ENCODE measurements at places on chromosomes 2 and 18.

GRCh38 chr2:52710810-52711618, 1056.6 kb upstream of the CHAC2 start:
- DNase-seq, result no peak

DNA sequence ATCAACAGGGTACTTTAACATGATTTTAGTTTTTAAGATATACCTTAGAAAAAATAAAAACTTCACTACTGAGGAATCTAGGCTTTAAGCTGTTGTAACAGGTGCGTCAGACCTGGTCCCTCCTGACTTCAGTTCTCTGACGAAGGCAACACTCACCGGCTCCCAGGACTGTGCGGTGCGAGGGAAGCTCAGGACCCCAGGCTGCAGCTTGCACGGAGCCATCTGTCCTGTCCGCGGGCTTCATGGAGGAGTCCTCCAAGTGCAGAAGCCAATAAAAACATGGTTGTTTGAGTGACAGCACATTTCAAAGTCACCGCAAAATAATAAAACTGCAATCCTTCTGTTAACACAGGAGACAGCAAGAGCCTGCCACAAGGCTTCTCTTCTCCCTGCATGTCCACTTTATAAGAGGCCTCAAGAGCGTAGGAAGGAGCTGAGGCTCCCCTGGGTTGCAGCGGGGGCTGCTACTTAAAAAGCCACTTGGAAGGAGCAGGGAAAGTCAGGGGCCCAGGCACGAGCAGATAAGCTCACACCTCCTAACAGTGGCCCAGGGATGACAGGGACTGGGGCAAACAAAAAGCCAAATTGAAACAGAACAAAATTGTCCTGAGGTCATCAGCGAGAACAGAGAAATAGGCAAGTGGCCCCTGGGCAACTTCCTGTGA, 4.6 kb downstream of the HJURP start:
- no peak for DNase-seq

DNA sequence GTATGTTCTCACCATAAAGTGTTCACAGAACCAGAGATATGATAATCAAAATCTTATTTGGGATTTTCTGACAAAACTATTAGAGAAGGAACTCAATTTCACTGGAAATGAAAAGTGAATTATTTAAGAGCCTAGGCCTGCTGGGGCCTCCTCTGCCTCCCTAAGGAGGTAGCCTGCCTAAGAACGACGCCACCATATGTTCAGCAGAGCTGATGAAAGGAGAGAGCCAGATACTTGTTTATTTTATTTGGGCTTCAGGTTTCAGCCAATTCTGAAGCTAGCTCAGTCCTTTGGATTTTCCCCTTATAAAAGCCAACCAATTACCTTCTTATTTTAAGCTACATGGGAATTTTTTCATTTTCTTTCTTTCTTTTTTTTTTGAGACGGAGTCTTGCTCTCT, 433.1 kb upstream of the MAP2 start:
- no peak for DNase-seq

- no peak for DNase-seq
These were observed 35.4 kb downstream of the PIEZO2 start for GRCh38 chr18:11113937-11114336.

- no peak for DNase-seq
These were observed 52.3 kb downstream of the CD226 start for GRCh38 chr18:69895066-69896047.

GRCh38 chr2:126971162-126971480, 72.4 kb downstream of the TEX51 start:
- DNase-seq, result no peak

DNA sequence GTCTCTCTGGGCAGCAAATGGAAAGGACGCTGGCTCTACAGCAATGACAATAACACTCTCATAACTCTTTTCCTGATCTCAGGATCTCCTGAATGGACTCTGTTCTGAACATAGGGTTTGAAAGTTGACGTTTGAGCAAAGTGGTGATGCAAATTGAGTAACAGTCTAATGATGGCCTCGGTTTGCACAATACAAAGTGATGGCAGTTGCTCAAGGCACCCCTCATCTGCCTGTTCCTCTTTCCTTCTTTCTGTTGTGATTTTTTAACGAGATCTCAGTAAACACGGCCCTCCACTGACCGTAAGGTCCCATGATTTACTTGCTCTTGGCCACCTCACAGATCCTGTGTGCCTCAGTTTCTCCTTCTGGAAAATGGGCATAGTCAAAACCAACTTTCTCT, 303.6 kb downstream of the SLC8A1 start:
- no peak for DNase-seq

DNA sequence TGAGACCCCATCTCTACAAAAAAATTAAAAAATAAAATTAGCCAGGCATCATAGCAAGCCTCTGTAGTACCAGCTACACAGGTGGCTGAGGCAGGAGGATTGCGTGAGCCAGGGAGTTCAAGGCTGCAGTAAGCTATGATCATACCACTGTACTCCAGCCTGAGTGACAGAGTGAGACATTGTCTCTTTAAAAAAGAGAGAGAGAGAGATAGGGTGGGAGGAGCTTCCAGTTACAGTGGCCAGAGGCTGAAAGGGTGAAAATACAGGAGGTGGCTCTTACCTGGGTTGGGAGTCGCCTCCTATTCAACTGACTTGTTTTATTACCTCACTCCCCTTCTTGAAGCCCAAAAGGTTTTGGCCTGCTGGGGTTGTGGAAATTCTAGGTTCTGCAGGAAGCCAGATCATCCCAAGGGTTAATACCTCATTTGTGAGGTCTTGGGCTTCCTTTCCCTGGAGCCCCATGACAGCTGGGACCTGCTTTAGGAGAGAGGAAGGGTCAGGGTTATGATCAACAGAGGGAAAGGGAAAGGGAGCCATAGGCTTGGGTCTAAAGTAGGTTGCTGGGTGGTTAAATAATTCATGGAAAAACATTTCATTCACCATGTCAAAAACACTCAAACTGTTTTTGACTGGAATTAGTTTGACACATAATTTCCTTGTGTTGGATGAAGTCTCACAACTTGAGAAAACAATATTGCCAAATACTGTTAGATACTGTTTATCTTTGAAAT, 17.4 kb downstream of the DYNC2LI1 start:
- no peak for DNase-seq

- DNase-seq, result no peak
These were observed 190.7 kb downstream of the INSIG2 start for GRCh38 chr2:118279005-118279404.

- DNase-seq, result no peak
These were observed 67.5 kb upstream of the FN1 start for GRCh38 chr2:215503381-215503780.

- no peak for DNase-seq
These were observed 172.4 kb downstream of the FBXO15 start for GRCh38 chr18:73975266-73975665.

DNA sequence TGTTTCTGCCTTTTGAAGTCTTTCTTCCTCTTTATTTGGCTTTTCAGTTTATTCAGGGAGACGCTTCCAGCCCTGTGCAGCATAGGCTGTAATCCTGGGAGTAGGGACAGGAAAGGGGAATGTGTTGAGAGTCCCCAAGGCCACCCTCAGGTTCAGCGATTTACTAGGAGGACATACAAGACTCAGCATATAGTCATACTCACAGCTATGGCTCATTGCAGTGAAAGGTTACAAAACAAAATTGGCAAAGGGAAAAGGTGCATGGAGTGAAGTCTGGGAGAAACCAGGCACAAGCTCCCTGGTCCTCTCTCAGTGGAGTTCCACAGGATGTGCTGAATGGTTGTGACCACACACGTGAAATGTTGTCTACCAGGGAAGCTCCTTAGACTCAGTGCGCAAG, 49.6 kb upstream of the ZNF638 start:
- no peak for DNase-seq

DNA sequence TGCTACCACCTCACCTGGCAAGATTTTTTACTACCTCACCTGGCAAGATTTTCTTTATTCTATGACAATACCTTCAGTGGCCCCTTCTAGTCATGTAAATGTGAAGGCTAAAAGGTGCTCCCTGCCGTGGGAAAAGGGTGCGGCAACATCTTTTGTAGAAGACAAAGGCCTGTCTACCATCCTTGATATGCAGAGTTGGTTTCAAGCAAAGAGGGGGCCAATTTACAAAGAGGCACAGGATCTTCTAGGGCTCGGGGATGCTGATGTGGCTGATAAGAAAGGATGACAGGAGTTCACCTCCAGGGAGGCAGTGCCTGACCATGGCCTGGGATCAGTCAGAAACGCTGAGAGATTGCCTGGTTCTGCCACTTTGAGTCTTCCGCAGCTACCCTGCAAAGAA, 165.4 kb upstream of the SLC1A4 start:
- no peak for DNase-seq
